Dermis blood vessel endothelial cell (primary cell): ENCODE measurements at places on chromosomes 3 and 15. TPM values are rescaled to one million over a fixed set of nuclear protein-coding genes. Genes with fewer than 3 reads are reported as not detected.

DNA sequence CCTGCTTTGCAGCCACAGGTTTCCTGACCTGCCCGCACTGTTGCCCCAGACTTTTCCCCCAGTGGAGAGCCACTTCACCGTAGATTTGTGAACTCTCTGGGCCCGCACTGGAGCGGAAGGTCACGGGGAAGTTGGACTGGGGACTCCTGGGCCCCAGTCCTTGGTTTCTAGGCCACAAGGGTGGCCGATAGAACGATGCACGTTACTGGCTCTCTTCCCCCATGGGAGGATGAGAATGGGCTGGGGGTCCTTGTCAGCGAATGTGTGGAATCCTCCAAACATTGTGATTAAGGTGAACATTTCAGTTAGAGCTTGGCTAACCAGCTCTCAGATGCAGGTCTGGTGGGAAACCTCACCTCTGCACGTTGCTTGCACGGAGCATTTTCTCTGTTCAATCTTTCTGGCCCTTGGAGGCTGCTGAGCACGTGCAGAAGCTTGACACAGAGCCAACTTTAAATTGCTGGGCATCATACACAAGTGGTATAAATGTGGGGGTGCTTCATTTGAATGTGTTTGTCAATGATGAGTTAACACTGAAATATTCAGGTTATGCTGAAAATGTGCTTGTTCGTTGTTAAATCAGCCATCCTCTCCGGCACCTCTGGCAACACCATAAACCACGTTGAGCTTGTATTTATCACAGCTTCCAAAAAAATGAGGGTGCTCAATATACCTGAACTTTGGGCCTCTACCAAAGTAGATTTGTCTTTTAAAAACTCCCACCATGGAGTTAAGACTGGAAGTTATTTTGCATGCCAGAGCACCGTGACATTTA is 976 bp downstream of the DIS3L start:
- peak; percentile 66 for DNase-seq

GRCh38 chr3:185560676-185561075 is 8.3 kb upstream of the LIPH start:
- no peak for DNase-seq

DNA sequence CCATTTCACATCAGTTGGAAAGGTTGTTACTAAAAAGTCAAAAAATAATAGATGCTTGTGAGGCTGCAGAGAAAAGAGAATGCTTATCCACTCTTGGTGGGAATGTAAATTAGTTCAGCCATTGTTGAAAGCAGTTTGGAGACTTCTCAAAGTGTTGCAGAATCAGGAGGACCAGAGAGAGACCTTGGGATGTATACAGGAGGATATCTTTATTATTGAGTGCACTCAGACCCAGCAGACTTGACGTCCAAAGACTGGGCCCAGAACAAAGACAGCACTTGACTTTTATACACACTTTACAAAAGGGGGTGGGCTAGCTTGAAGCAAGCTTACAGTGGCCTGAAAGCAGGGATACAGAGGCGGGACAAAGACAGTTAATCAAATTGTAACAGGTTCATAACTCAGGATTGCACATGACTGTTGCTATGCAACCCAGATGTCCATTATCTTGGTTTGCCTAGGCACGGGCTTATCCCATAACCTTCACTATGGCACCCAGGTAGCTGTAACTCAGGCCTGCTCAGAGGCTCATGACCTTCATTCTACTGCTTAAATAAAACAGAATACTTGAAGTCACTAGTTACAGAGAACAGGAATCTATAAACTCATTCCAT is 127.7 kb downstream of the SPATA16 start:
- no peak for DNase-seq

DNA sequence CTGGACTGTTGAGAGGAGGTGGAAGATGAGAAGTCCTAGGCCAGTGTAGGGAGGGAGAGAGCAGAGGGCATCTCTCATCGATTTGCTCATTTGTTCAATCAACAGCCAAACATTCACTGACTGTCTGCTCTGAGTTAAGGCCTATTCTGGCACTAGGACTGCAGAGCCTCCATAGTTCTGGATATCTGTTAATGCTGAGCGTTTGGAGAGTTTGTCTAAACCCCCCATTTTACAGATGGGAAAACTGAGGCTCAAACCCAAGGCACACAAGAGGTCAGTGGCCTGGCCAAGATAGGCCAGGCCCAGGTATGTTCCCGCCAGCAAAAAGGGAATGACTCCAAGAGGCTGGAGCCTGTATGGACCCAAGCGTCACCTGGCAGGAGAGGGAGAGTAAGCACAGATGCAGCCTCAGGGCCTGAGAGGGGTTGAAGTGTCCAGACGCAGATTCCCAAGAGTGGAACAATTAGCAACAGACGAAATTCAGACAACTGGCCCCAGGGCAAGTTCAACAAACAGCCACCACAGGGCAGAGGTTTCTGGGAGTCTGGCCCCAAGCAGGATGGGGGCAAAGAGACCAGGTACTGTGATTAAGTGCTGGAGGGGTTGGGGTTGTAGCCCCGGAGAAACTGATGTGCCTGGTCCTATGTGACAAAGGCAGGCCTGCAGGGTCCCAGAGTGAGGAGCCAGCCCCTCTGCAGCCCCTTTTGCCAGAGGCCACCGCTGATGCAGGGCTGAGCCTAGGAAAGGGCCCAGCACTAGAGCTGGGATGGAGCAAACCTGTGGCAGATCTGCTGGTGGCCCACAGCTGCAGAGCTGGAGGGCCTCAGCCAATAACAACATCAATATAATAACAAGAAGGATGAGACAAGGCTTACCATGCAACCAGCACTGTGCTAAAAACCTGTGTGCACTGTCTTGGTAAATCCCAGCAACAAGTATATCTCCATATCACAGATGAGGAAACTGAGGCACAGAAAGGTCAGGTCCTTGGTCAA is 245.1 kb upstream of the TLE3 start:
- DNase-seq, result no peak

DNA sequence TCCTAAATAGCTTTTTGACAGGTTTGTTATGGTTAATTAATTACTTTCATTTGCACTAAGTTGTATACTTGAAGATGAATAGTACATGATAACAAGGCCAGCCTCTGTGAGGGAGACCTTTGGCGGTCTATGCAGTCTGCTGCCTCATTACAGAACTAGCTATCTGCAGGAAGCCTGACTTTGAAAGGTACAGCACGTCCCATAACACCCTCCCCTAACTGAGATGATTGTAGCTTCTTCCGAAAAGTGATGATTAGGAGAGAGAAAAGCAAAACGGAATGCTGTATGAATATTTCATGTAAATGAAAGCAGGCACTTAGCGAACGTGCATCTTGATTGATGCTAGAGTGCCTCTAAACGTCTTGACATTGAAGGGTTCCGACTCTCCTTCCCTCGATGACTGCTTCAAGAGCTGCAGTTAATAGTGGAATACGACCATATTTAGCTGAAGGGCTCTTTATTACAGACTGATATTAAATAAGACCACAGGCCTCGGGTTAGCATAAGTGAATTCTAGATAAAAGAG is 116.2 kb upstream of the TMCO5A start:
- no peak for DNase-seq

DNA sequence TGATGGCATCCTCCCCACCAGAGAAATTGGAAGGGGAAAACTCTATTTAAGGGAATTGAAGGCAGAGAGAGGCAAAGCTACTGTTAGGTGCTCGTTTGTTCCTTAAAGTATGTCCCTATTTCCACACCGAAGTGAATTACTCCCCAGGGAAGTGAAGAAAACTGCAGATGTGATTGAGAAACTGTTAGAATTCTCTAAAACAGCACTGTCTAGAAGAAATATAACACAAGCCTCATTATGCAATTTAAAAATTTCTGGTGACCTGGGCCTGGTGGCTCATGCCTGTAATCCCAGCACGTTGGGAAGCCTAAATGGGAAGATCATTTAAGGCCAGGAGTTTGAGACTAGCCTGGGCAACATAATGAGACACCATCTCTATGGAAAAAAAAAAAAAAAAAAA is 305.0 kb downstream of the SHQ1 start:
- DNase-seq, result no peak

GRCh38 chr3:12954891-12955650 is 113.7 kb upstream of the RPL32 start:
- peak; percentile 43 for DNase-seq

- no peak for DNase-seq
These were observed 627.2 kb downstream of the CADM2 start for GRCh38 chr3:85586018-85586417.

DNA sequence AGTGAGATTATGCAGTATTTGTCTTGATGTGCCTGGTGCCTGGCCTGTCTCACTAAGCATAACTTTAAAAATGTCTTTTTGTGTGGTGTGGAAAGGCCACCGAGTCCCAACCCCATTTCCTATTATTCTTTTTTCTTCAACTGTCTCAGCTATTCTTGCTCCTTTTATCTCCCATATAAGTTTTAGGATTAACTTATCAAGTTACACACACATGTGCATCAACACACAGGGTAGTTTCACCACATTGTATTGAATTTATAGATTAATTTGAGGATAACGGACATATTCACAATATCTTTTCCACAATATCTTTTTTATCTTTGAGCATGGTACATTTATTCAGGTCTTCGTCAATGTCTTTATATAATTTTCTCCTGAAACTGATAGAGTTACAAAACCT is 127.6 kb downstream of the RYR3 start:
- DNase-seq, result no peak

GABRA5 gene
- not detected in 2 replicates for total RNA-seq

GRAMD2A gene
- total RNA-seq, result 0.14 and 0.17 TPM in 2 replicates

FURIN gene
- 67.2 and 136 TPM in 2 replicates for total RNA-seq

CLDN18 gene
- total RNA-seq, result not detected in 2 replicates

FGF12 gene
- total RNA-seq, result 1.2 and 1.3 TPM in 2 replicates
